ENCODE measurements at places on chromosomes 11 and 22. TPM values are rescaled to one million over a fixed set of nuclear protein-coding genes. Genes with fewer than 3 reads are reported as not detected.
A peak's percentile ranks its signal among the peaks of the same experiment; 100 is the strongest.

- DNase-seq = peak; percentile 56
Observed at GRCh38 chr11:69297787-69298266, 3.9 kb downstream of the MYEOV start.

- DNase-seq = no peak
Observed at GRCh38 chr11:75563978-75564552, 2.0 kb downstream of the SERPINH1 start.

- no peak for DNase-seq
Observed at GRCh38 chr22:45980761-45981160, 3.8 kb upstream of the WNT7B start.

GRCh38 chr22:35873426-35873825 lies 155.2 kb downstream of the RBFOX2 start:
- no peak for DNase-seq

DNA sequence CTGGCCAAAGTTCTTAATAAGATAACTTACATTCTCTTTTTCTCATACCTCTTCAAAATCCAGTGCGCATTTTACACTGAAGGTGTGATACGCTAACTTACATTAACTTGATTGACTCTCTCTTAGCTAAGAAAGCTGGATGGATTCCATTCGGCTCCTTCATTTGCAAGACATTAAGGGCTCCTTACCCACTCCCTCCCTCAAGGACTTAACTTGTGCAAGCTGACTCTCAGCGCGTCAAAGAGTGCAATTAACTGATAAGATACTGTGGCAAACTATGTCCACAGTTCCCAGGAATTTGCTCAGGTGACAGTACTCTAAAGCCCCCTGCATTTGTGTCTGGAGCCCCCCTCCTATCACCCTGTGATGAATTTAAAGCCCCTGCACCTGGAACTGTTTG lies 6.4 kb upstream of the RFPL1 start:
- no peak for DNase-seq

The CHST1 gene
- total RNA-seq = not detected

The ANGPTL5 gene
- not detected for total RNA-seq

The STK33 gene
- total RNA-seq = not detected

The OR52I1 gene
- total RNA-seq = not detected

Measured in CD4-positive, alpha-beta memory T cell (primary cell).